Stimulated activated CD8-positive, alpha-beta memory T cell treated with anti-CD3 and anti-CD28 coated beads, Interleukin-4, amount 100 ng/mL, for 1 hour (primary cell): ENCODE measurements at places on chromosomes 3 and 15.

- DNase-seq = no peak
Measured at GRCh38 chr3:179414804-179415203, 36.5 kb downstream of the GNB4 start.

DNA sequence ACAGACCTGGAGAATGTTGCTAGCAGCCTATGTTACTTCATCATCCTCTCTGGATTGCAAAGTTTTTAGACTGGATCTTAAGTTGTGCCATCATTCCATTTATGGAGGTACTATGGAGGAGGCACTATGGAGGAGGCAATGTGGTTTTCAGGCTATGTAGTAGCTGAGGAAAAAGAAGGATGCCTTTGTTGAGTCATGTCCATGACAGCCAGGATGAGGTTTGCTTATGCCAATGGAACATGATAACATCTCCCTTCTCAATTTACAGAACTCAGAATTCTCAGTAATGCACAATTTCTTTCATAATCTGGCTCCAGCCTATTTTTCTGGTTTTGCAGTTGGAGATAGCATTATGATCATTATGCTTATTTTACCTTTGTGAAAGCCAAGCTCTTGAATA, 65.9 kb upstream of the TMEM108 start:
- DNase-seq = no peak

DNA sequence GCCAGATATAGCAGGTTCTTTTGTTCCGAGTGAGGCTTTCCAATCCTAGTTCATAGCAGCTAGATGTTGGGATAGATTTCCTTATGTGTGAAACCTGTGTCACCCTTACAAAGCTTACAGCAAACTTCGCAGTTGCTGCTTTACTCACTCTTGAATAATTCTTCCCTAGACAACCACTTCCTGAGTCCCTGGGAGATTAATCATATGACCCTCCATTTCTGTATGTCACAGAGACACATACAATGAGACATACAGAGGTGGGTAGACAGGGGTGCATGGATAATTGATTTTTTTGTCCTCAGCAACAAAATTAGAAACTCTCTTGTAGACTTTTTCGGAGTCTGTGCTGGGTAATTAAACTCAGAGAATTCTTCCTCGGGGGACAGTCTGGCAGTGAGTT, 163.2 kb downstream of the NSUN3 start:
- DNase-seq = no peak

DNA sequence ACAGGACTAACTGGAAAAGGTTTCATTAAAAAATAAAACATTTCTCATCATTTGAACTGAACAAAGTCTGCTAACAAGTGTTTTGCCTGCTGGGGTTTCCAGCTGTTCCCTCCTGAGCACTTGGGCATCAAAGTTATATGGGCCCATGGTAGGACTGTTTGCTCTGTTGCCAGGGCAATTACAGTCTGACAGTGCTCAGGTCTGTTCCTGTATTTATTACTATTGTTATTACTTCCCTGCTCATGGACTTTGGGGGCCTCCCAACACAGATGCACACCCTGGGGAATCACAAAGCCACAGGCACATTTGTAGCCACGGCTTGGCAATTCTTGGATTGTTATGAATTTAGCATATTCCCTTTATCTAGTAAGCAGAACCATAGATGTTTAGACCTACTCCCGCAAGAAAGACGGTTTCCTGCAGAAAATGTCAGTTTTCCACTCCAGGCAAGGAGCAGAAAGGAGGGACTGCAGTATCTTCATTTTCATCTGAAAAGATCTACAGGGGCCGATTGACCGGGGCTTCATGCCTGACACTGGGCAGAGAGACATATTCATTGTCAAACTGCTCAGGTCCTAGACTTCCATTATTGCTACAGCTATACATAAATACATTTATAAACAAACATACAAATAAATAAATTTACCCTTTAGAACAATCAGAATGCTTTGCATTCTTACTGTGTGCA, 580.2 kb downstream of the AGBL1 start:
- no peak for DNase-seq

- no peak for DNase-seq
Measured at GRCh38 chr3:192887701-192888100, 30.0 kb downstream of the MB21D2 start.

GRCh38 chr3:152583963-152584362, 251.0 kb upstream of the P2RY1 start:
- DNase-seq = no peak

DNA sequence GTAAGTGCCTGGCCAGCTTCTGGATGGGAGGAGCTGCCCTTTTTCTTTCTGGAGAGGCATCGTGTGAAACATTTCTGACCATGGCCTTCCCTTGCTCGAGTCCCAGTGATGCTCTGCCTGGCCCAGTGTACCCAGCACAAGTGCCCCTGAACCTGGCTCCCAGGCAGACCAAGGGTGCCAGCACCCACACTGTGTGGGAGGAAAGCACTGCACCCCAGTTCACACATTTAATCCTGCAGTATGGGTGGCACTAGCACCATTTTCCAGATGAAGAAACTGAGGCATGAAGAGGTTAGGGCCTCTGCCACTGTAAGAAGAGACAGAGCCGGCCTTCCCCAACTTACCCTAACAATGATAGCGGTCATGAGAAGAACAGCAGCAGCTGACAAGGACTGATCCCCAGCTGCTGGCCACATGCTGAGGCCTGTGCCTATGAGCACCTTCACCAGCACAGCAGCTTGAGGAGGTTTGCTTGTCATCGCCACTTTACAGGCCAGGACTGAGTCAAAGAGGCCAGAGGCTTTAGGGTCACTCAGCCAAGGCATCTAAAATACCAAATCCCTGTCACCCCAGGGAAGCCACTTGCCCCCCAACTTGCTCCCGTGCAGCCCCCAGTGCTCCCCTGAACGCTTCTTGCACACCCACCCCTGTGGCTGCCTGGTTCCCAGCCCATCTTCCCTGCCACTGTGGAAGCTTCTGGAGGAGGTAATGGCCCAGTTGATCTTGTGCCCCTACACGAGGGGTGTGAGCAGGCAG, 15.0 kb downstream of the PRR23E start:
- no peak for DNase-seq

DNA sequence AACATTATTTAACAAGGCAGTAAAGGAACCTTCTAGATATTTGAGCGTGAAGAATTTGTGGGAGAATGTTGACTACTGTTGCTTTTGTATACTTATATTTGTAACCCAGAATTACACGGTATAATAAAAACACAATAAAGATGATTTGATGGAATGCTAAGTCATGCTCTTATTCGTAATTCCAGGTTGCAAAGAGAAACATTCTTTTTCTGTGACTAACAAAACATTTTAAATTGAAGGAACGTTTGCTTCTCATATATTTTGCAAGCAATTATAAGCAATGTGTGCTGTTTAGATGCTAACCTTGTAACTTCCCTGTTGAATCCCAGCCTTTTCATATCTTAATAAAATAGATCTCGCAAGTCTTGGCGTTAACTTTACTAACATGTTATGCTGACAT, 124.4 kb upstream of the CGNL1 start:
- DNase-seq = no peak

GRCh38 chr3:165919284-165919683, 82.1 kb upstream of the BCHE start:
- DNase-seq = no peak

GRCh38 chr3:60301142-60301541, 950.1 kb downstream of the FHIT start:
- DNase-seq = no peak

DNA sequence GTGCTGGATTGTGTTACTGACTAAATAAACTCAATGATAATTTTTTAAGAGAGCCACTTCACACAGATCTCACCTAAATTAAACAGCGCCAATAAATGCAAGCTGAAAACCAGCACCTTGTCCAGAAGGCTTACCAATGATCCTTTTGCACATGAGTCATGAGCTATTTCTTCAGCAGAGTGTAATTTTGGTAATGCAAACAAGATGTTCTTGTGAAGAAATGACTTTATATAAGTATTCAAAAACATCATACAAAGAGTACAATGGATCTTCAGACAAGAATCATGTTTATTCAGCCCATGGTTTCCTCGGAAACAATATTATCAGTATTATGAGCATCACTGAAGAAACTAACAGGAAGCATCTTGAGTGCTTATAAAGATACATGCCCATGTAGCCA, 263.8 kb upstream of the UBE2E2 start:
- DNase-seq = no peak

DNA sequence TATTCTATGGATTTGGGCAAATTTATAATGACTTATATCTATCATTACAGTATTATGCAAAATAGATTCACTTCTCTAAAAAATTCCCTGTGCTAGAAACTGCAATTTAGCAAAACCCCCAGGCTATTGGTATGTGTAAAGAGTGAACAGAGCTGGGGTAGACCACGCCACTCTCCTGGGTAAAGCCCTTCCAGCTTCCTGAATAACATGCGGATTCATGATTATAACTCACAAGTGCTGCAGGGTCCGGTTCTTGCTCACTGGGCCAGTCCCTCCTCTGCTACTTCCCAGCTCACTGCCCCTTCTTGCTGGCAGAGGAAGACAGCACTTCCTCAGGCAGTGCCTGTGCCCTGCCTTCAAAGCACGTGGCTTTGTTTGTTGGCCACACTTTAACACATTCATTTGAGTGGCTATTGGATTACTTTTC, 4.1 kb downstream of the CD80 start:
- DNase-seq = no peak

- no peak for DNase-seq
Measured at GRCh38 chr3:52788890-52789745, 5.5 kb upstream of the ITIH3 start.

DNA sequence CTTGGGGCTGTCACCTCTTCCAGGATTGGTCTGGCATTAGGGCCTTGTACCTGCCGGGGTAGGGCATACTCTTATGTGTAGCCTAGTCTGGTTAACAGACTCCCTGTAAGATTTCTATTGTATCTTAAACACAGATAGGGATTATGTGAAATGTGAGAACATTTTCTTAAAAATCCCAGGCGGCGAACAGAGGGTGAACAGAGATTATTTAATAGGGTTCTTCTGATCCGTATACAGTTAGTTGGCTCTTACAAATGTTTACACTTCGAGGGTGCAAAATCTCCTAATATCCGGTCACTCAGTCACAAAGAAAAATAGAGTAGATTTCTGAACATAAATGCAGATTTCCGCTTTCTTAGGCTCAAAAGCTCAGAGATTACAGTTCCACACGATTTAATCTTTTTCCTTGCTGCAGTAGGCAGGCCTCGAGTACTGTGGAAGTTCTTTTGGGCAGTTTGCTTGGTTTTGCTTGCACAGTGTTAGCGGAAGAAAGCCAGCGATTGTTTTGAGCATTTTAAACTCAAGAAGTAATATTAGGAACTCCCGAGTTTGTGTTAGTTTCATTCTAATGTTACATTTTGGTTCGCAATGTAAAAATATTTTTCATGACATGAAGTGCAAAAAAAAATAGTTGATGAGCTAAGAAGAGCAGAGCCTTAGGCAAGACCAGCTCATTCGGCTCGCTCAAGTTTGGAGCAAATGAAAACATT, 993 bp downstream of the PLCL2 start:
- no peak for DNase-seq

DNA sequence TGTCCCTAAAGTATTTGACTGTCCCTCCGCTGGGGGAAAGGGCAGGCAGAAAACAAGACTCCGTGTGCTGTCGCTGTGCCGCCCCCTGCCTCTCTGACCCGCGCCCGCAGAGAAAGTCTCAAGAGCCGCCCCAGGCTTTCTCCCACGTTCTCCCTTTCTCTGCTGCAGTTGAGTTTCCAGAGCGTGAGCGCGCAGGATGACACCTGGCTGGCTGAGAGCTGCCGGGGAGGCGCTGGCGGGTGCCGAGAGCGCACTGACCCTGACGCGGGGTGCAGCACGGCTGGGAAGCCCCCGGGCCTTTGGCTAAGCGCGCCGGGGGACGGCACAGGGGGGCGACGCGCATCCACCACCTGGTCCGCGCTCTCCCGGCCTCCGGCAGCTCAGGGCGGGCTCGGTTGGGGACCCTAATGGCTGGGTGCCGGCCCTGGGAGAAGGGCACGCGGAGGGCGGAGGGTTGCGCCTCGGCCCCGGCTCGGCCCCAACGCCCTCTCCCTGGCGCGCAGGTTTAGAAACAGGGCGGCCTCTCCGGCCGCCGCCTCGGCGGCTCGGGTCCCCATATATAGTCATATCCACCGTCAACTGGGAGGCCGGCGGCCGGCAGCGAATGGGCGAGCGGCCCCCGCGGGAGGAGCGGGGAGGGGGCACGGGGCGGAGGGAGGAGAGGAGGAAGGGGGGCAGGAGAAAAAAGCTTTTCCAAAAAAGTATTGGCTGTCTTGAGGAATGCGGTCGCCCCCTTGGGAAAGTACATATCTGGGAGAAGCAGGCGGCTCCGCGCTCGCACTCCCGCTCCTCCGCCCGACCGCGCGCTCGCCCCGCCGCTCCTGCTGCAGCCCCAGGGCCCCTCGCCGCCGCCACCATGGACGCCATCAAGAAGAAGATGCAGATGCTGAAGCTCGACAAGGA, at the start of gene TPM1:
Gene TPM1 (plus strand): TSS at position 774 of the 903 bp plus-strand sequence. CDS start 83 bp downstream, at position 857.
- no peak for DNase-seq

DNA sequence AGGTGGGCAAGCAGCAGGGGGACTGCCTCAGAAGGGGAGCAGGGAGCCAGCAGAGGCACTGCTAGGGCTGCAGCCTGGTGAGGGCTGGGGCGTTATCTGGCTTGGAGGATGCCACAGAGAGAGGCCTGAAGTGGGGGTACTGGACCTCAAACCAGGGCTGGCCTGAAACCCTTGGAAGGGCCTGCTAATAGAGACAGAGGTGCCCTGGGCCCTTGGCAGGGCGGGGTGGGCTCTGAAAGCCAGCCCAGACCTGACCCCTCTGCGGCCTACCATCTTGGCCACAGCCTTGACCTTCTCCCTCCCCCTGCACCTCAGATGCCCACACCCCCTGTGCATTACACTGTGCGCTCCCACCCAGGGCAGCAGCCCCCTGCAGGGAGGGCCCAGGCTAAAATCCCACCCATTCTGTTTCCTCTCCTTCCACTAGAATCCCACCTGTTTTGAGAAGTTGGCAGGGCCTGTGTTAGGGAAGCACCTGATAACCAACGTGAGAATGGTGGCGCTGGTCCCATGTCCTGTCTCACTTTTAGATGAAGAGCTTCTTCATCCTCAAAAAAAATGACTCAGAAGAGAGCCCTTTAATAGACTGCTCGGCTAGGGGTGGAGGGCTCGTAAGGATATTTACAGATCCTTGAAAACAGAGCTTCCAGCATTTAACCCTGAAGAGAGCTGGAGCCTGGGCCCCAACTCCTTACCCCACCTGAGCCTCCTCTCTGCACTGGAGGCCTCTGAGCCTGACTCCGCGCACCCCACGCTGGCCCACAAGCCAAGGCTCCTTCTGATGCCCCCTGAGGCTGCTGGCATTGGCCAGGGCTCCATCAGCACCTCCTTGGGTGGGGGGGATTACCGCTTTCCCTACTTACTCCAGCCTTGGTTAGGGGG, 29.8 kb downstream of the LOXL1 start:
- no peak for DNase-seq

DNA sequence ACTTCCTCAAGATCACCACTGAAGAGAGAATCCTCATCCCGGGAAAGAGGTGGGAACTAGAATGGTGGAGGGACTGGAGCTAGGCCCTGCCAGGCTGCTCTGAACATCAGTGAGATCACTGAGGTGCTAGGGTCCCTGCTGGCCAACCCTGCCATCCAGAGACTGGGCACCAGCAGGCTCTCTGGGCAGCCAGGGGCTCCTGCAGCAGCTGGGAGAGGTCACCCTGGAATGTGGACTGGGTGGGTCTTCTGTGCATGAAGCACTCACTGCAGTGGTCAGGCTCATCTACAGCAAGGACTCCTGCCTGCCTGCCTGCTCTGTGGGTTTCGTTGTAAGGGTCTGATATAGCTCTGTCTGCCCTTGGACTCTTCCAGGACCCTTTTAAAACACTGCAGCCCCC, 24.9 kb downstream of the ALS2CL start:
- no peak for DNase-seq

- no peak for DNase-seq
Measured at GRCh38 chr3:55197021-55197420, 269.2 kb upstream of the LRTM1 start.
